ENCODE measurements at places on chromosomes 7 and 10.
A peak's percentile ranks its signal among the peaks of the same experiment; 100 is the strongest.

DNA sequence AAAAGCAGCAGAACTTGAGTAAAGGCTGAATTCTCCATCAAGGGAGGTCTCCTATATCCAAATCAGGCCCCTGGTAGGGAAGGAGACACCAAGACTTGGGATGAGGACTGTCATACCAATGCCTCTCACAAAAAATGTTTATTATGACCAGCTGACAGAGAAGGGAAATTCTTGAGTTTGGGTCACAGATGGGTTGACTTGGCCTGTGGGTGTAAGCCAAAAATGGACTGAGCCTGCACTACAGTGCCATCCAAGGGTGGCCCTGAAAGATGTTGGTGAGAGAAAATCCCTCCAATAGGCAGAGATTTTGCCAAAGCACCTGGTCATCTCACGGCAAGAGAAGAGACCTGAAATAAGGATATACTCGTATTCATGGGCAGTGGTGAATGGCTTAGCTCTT lies 27.0 kb upstream of the PPIF start:
- no peak for DNase-seq

- no peak for DNase-seq
Measured at GRCh38 chr10:98449287-98449686, 2.6 kb upstream of the HPS1 start.

DNA sequence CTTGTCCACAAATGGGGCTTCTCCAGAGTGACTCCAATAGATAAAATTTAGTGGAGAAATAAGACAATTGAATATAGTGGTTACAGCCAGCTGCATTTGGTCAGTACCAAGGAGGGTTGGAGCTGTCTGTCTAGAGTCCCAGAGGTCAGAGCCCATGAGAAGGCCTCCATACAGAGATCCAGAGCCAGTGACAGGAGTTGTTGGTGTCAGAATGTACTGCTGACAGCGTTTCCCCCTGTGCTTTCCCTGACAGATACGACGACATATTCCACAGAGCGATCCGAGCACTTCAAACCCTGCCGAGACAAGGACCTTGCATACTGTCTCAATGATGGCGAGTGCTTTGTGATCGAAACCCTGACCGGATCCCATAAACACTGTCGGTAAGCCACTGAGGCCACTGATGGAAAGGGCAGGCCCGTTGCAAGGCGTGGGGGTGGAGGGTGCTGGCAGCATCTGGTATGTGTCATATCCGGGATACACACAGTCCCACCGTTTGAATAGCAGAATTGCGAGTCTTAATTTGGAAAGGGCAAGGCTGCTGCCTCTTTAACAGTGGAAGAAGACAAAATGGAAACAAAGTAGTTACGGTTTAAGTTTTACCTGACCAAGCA lies 483.6 kb downstream of the NRG3 start:
- no peak for DNase-seq

DNA sequence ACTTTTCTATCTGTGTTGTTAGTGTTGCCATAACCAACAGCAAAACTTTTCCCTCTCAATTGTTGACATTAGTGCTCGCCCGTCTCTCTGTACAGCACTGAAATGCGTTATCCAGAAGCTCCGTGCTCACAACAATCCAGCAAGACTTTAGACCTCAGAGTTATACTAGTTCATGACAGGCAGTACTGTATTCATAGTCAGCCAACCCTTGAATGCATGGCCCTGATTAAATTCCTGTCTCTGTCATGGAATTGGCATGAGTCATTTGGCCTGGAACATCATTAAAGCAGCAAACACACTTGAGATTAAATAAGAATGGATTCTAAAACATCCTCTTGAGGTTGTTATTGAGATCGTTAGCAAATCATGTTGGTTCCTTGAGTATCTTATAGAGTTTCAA lies 405.5 kb upstream of the C7orf33 start:
- DNase-seq, result peak; percentile 32

DNA sequence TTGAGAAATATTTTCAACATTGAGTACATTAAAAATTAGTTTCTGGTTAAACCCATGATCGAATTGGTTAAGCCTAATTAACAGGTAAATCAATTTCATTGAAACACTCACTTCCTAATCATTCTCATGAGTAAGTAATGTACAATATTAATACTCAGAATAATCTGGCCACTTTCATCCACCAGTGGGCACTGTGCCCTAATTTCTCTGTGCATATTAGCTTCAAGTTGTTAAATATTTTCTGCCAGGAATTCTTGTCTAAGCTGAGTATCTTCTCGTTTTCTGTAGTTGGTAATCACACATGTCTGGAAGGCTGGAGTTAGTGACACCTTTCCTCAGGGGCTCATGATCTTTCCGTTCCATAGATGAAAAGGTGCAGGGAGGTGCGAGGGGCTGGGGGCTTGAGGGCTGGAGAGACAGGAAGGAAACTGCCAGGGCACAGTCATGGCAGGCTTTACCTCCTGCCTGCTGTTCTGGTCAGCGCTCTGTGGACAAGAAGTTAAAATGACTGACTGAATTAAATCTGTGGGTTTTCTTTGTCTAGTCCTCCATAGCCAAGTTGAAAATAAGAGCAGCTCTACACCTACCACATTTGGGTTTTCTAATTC lies 71.9 kb downstream of the WIPF3 start:
- peak; percentile 50 for DNase-seq

GRCh38 chr10:28302638-28303488 lies at the start of gene MPP7:
Gene MPP7, minus strand, starts transcription at chr10:28303064. Its CDS starts 64,460 bp downstream, at chr10:28238604.
- DNase-seq, result peak; percentile 99

- DNase-seq, result no peak
Measured at GRCh38 chr10:26483554-26483953, 45.4 kb downstream of the APBB1IP start.

DNA sequence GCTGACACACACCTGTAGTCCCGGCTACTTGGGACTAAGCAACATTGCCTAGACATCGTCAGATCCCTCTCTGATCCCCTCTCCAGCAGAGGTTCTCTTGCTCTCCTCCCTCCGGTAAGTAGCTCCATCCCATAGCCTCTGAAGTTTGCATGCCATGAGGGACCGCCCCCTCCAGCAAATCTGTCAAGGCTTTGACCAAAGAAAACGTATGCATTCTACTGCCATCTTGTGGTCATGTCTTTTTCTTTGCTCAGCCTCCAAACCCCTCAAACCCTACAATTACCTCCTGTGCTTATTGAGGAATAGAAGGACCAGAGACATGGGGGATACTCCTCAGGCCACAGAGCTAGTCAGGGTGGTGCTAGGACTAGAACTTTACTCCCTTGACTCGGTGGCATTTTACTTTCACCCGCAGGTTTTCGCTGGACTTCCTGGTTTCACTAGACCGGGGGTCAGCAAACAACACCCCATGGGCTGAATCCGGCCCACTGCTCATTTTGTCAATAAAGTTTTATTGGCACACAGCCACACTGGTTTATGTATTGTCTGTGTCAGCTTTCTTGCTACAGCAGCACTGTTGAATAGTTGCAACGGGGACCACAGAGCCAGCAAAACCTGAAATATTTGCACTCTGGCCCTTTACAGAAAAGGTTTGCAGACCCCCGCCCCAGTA lies 202.6 kb upstream of the FOXK1 start:
- DNase-seq, result peak; percentile 21

DNA sequence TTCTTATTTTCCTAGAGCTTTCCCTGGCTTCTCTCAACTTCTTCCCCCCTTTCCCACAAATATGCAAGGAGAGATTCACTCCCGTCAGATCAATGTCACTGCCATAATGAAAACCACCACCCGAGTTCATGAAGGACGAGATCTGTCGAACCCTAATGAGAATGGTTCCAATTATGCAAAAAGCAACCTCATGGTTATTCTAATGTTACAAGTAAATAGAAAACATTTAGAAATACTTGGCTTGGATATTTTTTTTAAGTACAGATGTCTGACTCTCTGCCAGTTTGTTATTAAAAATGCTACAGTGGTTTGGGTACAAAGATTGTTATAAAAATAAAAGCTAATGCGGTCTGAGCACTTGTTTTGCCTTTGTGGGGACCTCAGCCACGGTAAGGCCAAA lies 25.9 kb upstream of the EMX2 start:
- DNase-seq, result no peak

DNA sequence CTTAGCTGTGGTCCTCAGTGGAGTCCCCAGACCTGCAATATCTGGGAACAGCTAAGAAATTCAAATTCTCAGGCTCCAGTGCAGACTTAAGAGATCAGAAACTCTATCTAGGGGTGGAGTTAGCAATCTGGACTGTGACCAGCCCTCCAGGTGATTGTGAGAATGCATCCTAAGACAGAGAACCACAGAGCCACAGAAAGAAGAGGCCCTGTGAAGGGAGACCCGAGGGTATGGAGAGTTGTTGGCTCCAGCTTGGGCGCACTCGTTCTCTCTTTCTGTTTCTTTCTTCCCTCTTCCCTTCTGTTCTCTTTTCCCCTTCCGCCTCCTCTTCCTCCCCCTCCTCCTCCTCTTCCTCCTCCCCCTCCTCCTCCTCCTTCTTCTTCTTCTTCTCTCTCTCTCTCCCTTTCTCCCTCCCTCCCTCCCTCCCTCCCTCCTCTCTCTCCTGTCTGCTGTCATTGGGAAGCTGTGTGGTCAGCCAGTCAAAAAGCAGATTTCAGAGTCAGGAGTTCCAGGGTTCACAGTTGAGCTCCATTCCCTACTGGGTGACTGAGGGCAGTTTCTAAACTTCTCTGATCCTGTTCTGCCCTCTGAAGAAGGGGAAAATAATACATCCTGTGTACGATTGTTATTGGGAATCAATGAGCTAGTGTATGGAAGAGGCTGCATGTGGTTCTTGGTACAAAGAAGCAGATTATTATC lies 62.1 kb upstream of the STEAP1B start:
- peak; percentile 22 for DNase-seq

- DNase-seq, result no peak
Measured at GRCh38 chr7:146781352-146782116, 664.9 kb downstream of the CNTNAP2 start.
